ENCODE measurements at places on chromosomes 13 and 19.

DNA sequence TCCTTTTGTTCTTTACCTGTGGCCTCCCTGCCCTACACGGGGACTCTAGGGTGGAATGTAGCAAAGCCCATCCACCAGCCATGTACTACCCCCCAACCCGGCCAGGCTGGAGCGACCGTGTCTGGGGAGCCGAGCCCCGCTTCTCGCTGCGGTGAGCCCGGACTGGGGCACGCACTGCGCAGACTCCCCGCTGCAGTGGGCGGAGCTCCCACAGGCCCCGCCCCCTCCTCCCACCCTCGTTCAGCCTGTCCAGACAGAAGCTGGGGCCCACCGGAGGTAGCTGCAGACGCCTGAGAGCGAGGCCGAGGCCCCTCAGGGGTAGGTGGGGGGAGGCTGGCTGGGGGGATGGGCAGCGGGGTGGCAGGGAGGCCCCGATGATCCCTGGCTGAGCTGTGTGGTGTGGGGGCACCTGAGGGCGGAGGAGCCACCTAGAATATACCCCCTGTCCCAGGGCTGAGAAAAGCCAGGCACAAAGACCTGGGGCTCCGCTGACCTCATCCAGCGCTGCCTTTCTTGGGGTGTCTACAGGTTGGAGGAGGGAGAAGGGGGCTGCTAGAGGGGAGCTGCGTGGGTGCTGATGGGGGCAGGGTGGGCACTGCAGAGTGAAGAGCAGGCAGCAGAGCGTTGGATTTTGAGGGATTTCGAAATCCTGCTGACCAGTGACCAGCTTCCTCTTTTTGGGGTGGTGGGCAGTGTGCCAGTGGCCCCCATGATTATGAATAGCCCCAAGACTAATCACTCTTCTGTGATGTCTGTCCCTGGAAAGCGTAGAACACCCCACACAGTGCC is 17.3 kb downstream of the PLD3 start:
- no peak overlapping the region for H3K27ac ChIP-seq
- H3K27me3 ChIP-seq = no peaks in the 10 kb centered on the region
- peak; percentile 70 for DNase-seq
- H3K4me1 ChIP-seq = 0 out of 2 replicates have a peak, but pooled peaks cover 3% of the 10 kb centered on the region
- H3K36me3 ChIP-seq = peaks cover 5% of the 10 kb centered on the region

GRCh38 chr19:4052993-4053422 is 13.7 kb downstream of the ZBTB7A start:
- H3K4me1 ChIP-seq = no peaks in the 10 kb centered on the region
- H3K27me3 ChIP-seq = no peaks in the 10 kb centered on the region
- no peak overlapping the region for H3K4me3 ChIP-seq
- no peak for DNase-seq

- no peaks in the 10 kb centered on the region for H3K4me1 ChIP-seq
- no peak overlapping the region for H3K27ac ChIP-seq
- peaks cover 27% of the 10 kb centered on the region for H3K36me3 ChIP-seq
- H3K27me3 ChIP-seq = no peaks in the 10 kb centered on the region
- DNase-seq = no peak
These were observed 11.7 kb downstream of the ZNF226 start for GRCh38 chr19:44176590-44176989.

GRCh38 chr19:18674616-18675015 is 8.9 kb upstream of the CRTC1 start:
- H3K4me3 ChIP-seq = no peak overlapping the region
- H3K4me1 ChIP-seq = peaks cover 3% of the 10 kb centered on the region
- 0 out of 2 replicates have a peak, but pooled peaks cover 2% of the 10 kb centered on the region for H3K36me3 ChIP-seq
- DNase-seq = no peak
- no peaks in the 10 kb centered on the region for H3K27me3 ChIP-seq
- H3K27ac ChIP-seq = no peak overlapping the region

GRCh38 chr19:15037586-15037985 is 11.7 kb upstream of the CASP14 start:
- no peak overlapping the region for H3K27ac ChIP-seq
- H3K4me1 ChIP-seq = no peaks in the 10 kb centered on the region
- DNase-seq = no peak
- no peaks in the 10 kb centered on the region for H3K27me3 ChIP-seq

GRCh38 chr13:20713751-20714150 is 10.3 kb downstream of the IL17D start:
- H3K27me3 ChIP-seq = no peaks in the 10 kb centered on the region
- H3K36me3 ChIP-seq = no peaks in the 10 kb centered on the region
- no peak overlapping the region for H3K27ac ChIP-seq
- H3K4me3 ChIP-seq = no peak overlapping the region
- H3K4me1 ChIP-seq = 0 out of 2 replicates have a peak, but pooled peaks cover 1% of the 10 kb centered on the region

DNA sequence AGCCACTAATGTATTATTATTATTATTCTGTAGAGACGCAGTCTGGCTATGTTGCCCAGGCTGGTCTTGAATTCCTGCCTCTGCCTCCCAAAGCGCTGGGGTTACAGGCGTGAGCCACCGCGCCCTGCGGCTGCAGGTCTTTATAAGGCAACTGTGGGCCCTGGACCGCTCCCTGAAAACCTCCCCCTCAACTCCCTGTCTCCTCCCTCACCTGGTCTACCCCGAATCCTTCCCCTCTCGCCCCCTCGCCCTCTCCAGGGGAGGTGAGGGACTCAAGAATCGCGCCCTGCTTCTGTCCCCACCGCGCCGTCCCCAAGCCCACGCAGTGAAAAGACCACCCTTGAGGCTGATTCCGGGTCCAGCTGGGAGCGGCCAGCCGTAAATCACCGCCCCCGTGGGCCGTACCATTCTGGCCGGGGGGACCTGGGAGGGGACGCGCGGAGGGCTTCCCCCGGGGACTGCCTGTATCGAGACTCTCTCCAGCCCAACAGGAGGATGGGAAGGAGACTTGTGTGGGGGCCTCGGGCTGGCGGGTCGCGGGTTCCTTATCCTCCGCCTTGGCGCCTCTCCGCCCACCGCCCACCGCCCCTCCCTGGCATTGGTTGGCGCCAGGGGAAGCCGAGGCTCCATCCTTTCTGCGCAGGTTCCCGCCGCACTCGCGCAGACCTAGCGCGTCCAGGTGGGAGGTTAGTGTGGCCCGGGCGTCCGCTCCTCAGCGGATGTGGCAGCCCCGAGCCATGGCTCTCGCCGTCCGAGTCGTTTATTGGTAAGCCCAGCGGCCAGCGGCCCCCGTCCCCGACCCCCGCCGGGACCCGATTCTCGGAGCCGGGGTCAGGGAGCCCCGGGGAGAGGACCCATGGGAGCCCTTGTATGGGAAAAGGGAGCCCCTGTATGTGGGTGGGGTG is at the start of gene SELENOW:
Gene SELENOW, plus strand, starts transcription at position 655 of the 905 bp plus-strand sequence. Its CDS starts 83 bp downstream, at position 738.
- peaks cover 17% of the 10 kb centered on the region for H3K36me3 ChIP-seq
- H3K27me3 ChIP-seq = no peaks in the 10 kb centered on the region
- peaks cover 3% of the 10 kb centered on the region for H3K4me1 ChIP-seq
- peak within 1 kb of the TSS; percentile 94 for H3K4me3 ChIP-seq

GRCh38 chr13:32107474-32107873 is 75.9 kb downstream of the FRY start:
- H3K4me1 ChIP-seq = no peaks in the 10 kb centered on the region
- no peak overlapping the region for H3K27ac ChIP-seq
- H3K4me3 ChIP-seq = no peak overlapping the region
- no peaks in the 10 kb centered on the region for H3K36me3 ChIP-seq

GRCh38 chr13:113639616-113640262 is 18.3 kb downstream of the ATP4B start:
- DNase-seq = no peak
- no peaks in the 10 kb centered on the region for H3K4me1 ChIP-seq
- H3K27me3 ChIP-seq = no peaks in the 10 kb centered on the region
- H3K36me3 ChIP-seq = peaks cover 38% of the 10 kb centered on the region

Measured in iPS DF 6.9 (cell line).